SK-N-DZ (cell line): ENCODE measurements at places on chromosomes 1 and 21.

GRCh38 chr1:224644553-224645154 is 28.5 kb downstream of the CNIH3 start:
- peak; percentile 57 for DNase-seq

GRCh38 chr21:30707409-30707808 is 11.2 kb downstream of the KRTAP21-3 start:
- DNase-seq = no peak

DNA sequence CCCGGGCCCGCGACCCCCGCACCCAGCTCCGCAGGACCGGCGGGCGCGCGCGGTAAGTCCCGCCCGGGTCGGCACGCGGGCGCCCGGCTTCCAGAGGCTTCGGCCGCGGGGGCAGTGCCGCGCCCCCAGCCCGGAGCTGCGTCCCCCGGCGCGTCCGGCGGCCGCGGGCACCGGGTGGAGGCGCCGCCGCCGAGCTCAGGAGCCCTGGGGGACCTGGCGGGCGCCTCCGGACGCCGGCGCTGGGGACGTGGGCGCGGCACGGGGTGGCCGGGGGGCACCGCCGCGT is 227 bp downstream of the NBL1 start:
- DNase-seq = no peak

DNA sequence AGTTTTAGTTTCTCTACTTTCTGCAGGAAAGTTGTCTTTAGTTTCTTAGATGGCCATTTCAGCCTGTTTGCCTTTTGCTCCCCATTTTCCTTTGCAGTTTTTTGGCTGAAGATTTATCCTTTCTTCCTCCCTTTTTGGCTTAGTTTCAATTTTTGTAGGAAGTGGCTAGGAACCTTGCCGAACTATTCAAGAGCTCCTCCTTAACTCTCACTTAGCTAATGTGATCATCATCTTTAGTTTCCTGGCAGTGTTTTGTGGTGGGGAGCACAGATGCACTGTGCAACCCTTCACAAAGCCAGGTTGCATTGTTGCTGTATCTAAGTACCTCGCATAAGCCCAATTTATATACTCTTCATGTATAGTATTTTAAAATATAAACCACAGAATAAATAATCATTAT is 28.8 kb upstream of the CCDC181 start:
- DNase-seq = no peak

GRCh38 chr1:18347559-18347958 is 133.2 kb upstream of the KLHDC7A start:
- no peak for DNase-seq

DNA sequence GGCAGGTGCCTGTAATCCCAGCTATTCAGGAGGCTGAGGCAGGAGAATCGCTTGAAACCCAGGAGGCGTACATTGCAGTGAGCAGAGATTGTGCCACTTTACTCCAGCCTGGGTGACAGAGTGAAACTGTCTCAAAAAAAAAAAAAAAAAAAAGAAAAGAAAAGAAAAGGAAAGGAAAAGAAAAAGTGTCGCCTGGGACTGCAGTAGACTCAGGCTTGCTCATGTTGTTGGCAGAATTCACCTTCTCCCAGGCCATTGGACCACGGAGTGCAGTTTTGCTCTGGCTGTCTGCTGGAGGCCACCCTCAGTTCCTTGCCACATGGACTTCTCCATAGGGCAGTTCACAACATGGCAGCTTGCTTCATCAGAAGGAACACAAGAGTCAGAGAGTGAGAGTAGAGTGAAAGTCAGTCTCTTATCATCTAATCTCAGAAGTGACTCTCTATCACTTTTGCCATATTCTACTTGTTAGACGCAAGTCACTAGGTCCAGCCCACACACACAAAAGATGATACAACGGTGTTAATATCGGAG is 29.2 kb downstream of the BCAS2 start:
- DNase-seq = no peak
